T-cell (primary cell): ENCODE measurements at places on chromosomes 7 and 10.

DNA sequence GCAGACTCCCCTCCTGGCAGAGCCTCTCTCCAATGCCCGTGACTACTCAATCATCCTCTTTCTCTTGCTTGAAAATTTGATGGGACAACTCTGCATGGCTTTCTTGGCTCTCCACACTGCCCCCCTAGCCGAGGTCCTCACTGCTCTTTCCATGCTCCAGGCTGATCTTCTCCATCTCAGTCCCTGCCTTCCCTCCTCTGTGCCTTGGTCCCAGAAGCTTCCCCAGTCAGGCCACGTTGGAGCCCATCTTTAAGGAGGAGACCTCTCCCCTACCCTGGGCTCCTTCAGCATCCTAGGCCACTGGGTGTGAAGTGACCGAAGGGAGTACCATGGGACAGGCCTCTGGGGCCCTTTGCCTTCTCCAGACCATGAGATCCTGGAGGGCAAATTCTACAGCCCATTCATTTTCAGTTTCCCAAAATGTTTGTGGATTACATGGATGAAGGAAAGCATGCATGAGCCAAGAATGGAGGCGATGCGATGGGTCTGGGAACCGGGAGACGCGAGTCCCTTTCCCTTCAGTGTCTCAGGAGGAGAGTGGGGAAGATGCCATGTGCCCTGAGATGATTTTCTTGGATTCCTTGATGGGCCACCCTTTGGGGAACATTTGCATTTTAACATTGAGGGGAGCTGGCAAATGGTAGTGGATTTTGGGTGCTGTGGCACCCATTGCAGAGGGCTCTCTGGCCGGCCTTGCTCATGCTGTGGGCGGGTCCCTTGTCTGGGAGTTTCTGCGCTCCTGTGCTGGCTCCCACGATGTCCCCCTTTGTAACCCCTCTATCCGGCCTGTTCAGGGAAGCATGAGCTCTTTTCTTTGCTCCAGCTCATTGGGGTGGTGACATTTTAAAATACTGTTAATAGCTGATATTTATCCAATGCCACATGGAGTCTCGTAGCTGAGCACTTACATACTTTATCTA lies 376.6 kb downstream of the RPS24 start:
- no peaks in the 10 kb centered on the region for H3K27me3 ChIP-seq
- DNase-seq = no peak
- H3K4me3 ChIP-seq = no peak overlapping the region
- H3K4me1 ChIP-seq = peaks cover 15% of the 10 kb centered on the region
- H3K27ac ChIP-seq = no peak overlapping the region

DNA sequence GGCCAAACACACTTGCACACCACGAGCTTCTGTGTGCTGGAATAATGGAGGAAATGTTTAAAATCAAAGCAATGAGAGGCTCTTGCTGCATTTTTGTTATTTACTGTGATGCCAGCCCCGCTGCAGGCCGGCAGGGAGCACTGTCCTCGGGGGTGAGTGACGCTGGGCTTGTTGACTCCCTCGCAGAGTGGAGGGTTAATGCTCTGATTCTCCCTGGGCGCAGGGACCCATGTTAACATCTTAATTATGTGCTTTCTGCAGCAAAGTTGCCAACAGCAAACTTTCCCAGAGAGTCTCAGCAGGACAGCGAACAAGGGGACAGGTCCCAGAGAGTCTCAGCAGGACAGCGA lies 22.9 kb downstream of the SCART1 start:
- H3K36me3 ChIP-seq = no peaks in the 10 kb centered on the region
- H3K27me3 ChIP-seq = no peaks in the 10 kb centered on the region
- DNase-seq = no peak
- H3K4me3 ChIP-seq = no peak overlapping the region
- H3K27ac ChIP-seq = peak overlapping the region; percentile 46
- peaks cover 38% of the 10 kb centered on the region for H3K4me1 ChIP-seq

- no peak overlapping the region for H3K4me3 ChIP-seq
- no peak overlapping the region for H3K27ac ChIP-seq
- no peaks in the 10 kb centered on the region for H3K27me3 ChIP-seq
- H3K4me1 ChIP-seq = no peaks in the 10 kb centered on the region
Observed at GRCh38 chr10:76106611-76107010, 675.2 kb downstream of the LRMDA start.

DNA sequence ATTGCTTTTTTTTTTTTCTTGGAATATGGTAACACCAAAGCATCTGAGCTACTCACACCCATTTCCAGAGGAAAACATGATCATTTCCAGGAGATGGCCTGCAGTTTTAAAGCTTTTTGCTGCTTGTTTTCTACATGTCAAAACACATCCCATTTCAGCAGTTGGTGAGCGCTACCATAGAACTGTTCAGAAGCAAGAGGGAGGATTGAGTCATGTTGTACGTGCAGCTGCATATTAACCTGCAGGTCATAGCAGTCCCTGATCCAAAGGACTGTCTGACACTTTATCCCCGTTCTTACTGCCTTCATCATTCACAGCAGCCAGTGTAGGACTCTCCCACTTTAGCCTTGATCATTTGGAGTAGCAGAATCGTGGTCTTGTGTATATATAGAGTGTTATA lies 124.6 kb downstream of the AUTS2 start:
- no peak overlapping the region for H3K4me3 ChIP-seq
- H3K27me3 ChIP-seq = no peaks in the 10 kb centered on the region
- no peak overlapping the region for H3K27ac ChIP-seq
- no peaks in the 10 kb centered on the region for H3K36me3 ChIP-seq
- H3K4me1 ChIP-seq = no peaks in the 10 kb centered on the region

DNA sequence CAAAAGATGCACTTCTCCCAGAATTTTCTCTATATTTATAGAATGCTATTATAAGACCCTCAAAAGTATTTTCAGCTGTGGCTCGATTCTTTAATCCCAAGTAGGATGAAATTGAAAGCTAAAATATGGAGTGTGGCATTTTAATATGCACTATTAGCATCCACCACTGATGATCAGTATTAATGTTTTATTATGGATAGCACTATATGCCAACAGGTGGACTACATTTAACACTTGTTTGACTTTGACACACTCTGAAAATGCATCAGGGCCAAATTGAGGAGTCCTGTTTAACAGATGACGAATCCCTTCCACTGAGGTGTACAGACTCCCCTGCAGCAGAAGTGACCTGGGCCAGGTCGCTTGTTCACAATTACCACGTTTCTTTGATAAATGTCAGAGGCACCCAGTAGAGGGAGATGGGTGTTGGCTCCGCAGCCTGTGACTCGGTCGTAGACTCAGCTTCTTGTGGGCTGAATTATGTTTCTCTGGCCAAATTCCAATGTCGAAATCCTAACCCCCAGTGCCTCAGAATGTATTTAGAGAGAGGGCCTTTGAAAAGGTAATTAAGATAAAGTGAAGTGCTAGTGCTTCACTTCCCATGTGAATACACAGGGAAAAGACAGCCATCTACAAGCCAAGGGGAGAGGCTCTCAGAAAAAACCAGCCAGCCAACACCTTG lies 48.1 kb downstream of the WIPF3 start:
- no peaks in the 10 kb centered on the region for H3K27me3 ChIP-seq
- H3K27ac ChIP-seq = no peak overlapping the region
- H3K4me3 ChIP-seq = no peak overlapping the region

DNA sequence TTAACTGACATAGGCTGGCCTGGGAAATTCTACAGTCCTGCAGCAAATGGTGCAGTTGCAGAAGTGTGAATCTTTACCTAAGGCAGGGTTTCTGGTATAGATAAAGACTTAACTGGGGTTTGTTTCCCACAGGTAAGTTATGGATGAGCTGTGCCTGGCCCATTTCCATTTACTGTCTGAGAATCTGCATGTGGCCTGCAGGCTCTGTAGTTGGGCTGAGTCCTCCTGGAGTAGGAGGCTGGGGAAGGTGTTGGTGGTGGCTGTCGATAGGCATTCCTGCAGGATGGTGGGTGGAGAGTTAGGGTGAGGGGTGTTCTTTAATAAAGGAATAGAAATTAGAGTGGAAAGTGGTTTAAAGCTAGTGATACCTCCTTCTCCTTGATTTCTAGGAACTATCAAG lies 193.5 kb downstream of the AUTS2 start:
- H3K27ac ChIP-seq = no peak overlapping the region
- no peaks in the 10 kb centered on the region for H3K4me1 ChIP-seq
- H3K36me3 ChIP-seq = no peaks in the 10 kb centered on the region
- H3K4me3 ChIP-seq = no peak overlapping the region
- no peak for DNase-seq

DNA sequence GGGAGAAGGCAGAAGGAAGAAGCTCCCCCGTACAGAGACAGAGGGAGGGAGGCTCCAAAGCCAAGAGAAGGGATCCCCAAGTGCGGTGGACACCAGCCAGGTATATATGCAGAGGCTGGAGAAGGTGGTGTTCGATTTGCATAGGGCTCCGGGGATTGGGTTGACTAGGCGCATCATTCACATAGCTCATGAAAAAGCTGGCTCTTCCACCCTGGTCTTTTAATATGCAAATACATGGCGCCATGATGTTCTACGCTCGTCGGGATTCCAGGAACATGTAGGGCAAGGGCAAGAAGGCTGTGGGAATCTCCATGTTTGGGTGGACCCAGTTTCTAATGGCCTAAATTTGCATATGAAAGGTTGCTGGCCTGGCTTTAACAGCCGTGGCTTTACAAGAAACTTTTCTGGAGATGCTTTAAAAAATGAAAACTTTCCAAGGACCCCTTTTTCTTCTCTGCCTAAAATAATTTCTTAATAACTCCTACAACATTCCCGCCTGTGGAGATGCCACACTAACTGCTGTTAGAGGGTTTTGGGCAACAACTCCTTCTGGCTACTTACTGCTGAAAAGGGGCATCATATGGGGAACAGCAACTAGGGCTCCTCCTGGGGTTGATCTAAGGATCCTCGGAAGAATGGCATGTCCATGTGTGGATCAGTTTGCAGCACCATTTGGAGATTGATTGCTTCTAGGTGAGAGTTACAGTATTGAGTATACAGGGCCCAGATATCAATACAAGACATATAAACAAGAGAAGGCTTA lies 28.3 kb downstream of the C1GALT1 start:
- H3K36me3 ChIP-seq = peaks cover 18% of the 10 kb centered on the region
- H3K4me3 ChIP-seq = no peak overlapping the region
- H3K4me1 ChIP-seq = peaks cover 3% of the 10 kb centered on the region
- no peak overlapping the region for H3K27ac ChIP-seq
- no peaks in the 10 kb centered on the region for H3K27me3 ChIP-seq

DNA sequence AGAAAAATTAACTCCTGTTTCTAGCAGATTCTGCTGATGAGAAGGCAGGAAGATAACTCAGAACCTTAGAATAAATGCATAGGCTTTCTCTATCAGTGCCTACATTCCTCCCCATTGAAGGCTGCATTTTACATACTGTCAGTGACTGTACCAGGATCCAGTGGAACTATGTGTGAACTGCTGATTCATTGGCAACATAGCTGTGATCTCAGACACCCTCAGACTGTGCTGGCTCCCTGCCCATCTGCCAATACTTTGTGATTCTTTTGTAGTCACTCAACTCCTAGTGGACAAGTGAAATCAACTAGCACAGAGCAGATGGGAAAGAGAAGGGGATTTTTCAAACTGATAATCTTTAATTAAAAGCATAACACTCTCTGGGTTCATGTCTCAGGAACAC lies 375.8 kb downstream of the MDFIC start:
- H3K4me1 ChIP-seq = no peaks in the 10 kb centered on the region
- no peak overlapping the region for H3K27ac ChIP-seq
- no peak overlapping the region for H3K4me3 ChIP-seq
- no peaks in the 10 kb centered on the region for H3K27me3 ChIP-seq
- no peaks in the 10 kb centered on the region for H3K36me3 ChIP-seq
- no peak for DNase-seq

GRCh38 chr10:114615600-114616007 lies 42.5 kb downstream of the ABLIM1 start:
- H3K4me3 ChIP-seq = no peak overlapping the region
- no peak overlapping the region for H3K27ac ChIP-seq
- DNase-seq = no peak
- no peaks in the 10 kb centered on the region for H3K36me3 ChIP-seq
- no peaks in the 10 kb centered on the region for H3K27me3 ChIP-seq
- no peaks in the 10 kb centered on the region for H3K4me1 ChIP-seq

GRCh38 chr10:10642189-10642588 lies 375.5 kb upstream of the CELF2 start:
- H3K27ac ChIP-seq = no peak overlapping the region
- no peaks in the 10 kb centered on the region for H3K27me3 ChIP-seq
- no peak for DNase-seq
- no peak overlapping the region for H3K4me3 ChIP-seq

DNA sequence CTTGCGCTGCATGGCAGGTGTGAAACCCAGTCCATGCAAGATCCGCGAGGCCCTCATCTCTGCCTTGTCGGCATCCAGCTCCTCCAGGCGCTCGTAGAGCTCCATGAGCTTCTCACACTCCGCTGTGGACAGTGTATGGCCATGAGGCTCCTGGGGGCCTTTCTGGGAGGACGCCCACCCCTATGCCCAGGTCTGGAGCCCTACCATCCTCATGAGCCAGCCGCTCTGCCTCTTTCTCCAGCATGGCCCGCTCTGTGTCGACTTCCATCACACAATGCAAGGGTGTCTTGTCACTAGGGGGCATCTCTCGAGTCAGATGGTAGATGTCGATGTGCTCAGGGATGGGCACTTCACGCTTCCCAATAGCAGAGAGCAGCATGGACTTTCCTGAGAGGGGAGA lies 3.3 kb downstream of the ABCF2 start:
- H3K4me3 ChIP-seq = no peak overlapping the region
- H3K4me1 ChIP-seq = peaks cover 11% of the 10 kb centered on the region
- H3K36me3 ChIP-seq = peaks cover 13% of the 10 kb centered on the region
- H3K27ac ChIP-seq = no peak overlapping the region

GRCh38 chr10:75910032-75910431 lies 478.6 kb downstream of the LRMDA start:
- no peak overlapping the region for H3K27ac ChIP-seq
- H3K4me3 ChIP-seq = no peak overlapping the region
- H3K36me3 ChIP-seq = no peaks in the 10 kb centered on the region
- no peaks in the 10 kb centered on the region for H3K27me3 ChIP-seq
- no peaks in the 10 kb centered on the region for H3K4me1 ChIP-seq

DNA sequence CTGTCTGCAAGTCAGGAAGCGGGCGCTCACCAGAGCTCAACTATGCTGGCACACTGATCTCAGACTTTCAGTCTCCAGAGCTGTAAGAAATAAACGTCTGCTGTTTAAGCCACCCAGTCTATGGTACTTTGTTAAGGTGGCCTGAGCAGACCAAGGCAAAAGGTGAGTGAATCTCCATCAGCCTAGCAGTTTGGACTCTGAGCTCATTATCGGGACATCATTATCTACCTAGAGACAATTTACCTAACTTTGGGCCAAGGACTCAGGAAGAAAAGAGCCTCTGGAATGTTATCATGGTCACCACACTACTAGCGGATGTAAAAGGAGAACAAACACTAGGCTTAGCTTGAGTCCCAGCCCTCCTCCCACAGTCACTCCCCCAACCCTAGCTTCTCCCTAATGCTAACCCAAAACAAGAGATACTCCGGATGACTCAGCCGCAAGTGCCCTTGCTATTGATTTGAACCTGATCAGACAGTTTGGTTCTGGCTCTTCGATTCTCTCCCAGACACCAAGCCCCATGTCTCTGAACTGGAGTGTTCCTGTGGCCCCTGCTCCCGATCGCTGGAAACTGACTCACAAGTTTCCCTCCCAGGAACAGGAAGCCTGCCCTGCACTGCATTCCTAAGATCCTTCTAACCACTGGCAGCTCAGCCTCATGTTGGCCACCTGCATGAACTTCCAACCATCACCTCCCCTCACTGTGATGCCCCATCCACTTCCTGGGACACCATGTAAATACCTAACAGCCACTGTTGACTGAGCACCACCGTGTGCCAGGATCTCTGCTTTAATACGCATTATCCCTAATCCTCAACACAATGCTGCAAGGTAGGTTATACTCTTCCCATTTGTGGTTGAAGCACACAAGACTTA lies 34.5 kb downstream of the CREB3L2 start:
- H3K27me3 ChIP-seq = no peaks in the 10 kb centered on the region
- no peak for DNase-seq
- no peak overlapping the region for H3K4me3 ChIP-seq
- H3K4me1 ChIP-seq = no peaks in the 10 kb centered on the region
- H3K27ac ChIP-seq = no peak overlapping the region
- H3K36me3 ChIP-seq = peaks cover 4% of the 10 kb centered on the region
